ENCODE measurements at places on chromosomes 4 and X.

DNA sequence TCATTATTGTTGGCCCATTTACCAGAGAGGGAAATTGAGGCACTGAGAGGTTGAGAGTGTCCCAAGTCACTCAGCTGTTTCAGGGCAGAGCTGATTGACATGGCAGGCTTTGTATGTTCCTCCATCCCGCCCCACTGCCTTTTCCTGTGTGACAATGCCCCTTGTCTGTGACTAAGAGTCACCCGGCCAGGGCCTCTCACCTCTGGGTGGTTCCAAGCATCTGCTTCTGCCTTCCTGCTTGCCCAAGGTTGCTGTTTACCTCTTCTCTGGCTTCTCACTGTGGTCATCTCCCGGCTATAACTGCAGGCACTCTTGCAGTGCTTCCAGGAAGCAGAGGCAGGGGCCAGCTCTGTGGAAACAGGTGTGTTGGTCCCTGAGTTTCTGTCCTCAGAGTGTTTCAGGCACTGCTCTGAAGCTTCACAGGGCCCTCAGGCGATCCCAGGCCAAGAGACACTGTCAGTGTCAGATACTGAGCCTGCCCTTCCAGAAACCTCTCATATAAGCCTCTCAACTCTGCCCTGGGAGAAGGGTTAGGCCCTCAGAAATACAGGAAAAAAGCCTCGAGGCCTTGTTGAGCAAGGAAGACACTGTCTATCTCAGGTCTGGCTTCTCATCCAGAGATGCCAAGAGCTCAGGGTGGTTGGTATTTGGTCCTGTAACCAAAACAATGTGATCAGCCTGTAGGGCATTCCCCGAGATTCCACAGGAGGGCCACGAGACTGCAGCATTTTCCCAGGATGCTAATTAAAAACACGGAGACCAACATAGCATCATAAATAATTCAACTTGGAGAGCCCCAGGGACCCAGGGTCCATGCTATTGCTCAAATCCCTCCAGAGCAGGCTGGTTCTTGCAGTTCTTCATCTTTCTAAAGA lies 42.0 kb upstream of the PROM1 start:
- no peak overlapping the region for H3K27ac ChIP-seq
- peaks cover 12% of the 10 kb centered on the region for H3K4me1 ChIP-seq
- H3K36me3 ChIP-seq = no peaks in the 10 kb centered on the region
- H3K27me3 ChIP-seq = no peaks in the 10 kb centered on the region

DNA sequence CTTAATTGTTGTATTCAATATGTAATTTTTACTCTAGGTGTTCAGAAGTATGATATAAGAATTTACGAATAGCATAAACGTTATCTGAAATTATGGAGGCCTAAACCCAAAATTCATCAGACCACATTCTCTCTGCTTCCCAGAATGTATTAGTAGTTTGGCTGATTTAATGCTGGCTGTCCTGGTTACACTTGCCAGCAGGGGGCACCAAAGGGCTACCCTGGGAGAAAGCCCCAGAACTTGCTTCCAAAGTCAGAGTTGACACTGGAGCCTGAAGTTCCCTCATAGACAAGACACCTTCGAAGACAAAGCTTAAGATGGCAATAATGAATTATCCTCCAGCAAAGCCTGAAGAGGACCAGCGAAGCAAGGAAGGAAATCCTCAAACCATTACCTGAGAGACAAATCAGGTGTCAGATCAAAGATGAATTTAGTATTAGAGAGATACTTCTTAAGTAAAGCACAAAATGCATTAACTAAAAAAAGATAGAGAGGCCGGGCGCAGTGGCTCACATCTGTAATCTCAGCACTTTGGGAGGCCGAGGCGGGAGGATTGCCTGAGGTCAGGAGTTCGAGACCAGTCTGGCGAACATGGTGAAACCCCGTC lies 11.3 kb upstream of the ANOS1 start:
- DNase-seq = no peak
- no peaks in the 10 kb centered on the region for H3K36me3 ChIP-seq
- H3K4me3 ChIP-seq = no peak overlapping the region

GRCh38 chr4:140556372-140557085 lies 12.2 kb downstream of the UCP1 start:
- DNase-seq = no peak
- H3K36me3 ChIP-seq = no peaks in the 10 kb centered on the region
- no peaks in the 10 kb centered on the region for H3K27me3 ChIP-seq
- H3K4me1 ChIP-seq = no peaks in the 10 kb centered on the region
- no peak overlapping the region for H3K27ac ChIP-seq

DNA sequence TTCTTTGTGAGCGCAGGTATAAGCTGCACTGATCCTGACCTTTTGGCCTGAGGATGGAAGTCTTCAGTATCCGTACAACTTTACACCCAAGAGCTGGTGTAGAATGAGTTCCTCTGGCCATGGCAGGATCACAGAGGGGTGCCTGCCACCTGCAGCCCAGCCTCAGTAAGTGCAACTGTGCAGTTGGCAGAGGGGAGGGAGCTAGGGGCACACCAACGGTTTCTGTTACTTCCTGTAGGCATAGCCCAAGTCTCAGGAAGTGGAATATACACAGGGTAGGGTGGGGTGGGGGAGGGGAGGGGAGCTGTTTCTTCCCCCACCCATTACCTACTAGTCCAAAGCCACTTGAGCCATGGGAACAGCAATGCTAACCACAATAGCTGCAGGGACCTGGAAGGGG lies 85.4 kb upstream of the GBA3 start:
- H3K36me3 ChIP-seq = no peaks in the 10 kb centered on the region
- no peaks in the 10 kb centered on the region for H3K4me1 ChIP-seq
- no peak overlapping the region for H3K27ac ChIP-seq
- DNase-seq = no peak
- H3K27me3 ChIP-seq = no peaks in the 10 kb centered on the region
- no peak overlapping the region for H3K4me3 ChIP-seq

DNA sequence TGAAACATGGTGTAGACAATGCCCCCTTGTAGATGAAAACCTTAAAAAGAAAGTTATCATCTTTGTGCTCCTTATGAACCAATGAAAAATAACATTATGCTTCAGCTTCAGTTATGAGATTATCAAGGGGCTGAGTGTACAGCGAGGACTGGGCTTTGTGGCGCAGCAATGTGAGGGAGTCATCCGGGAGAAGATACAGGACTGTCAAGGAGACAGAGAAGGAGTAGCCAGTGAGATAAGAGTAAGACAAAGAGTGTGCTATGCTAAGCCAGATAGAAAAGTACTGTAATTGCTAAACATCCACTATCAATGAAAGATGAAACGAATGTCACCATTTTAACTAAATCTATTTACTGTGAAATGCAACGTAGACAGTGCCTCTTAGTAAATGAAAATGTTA lies 3.6 kb upstream of the KLHL15 start:
- DNase-seq = no peak
- no peaks in the 10 kb centered on the region for H3K4me1 ChIP-seq
- H3K4me3 ChIP-seq = no peak overlapping the region

GRCh38 chr4:148539387-148539786 lies 97.2 kb upstream of the NR3C2 start:
- no peak overlapping the region for H3K4me3 ChIP-seq
- no peaks in the 10 kb centered on the region for H3K27me3 ChIP-seq
- no peaks in the 10 kb centered on the region for H3K36me3 ChIP-seq
- no peak for DNase-seq
- H3K4me1 ChIP-seq = no peaks in the 10 kb centered on the region

DNA sequence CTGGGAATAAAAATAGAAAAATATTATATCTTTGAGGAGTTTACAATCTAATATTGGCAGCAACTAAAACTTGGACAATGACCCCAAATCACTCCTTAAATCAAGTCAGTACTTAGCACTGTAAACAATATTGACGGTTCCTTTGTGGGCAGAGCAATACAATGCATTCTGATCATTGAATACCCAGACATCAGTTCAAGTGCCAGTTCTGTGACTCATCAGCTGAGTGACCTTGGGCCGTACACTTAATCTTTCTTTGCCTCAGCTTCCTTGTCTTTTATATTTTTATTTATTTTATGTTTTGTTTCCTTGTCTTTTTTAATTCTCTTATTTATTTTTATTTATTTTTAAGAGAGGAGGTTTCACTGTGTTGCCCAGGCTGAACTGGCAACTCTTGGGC lies 112.2 kb upstream of the ANXA3 start:
- no peaks in the 10 kb centered on the region for H3K4me1 ChIP-seq
- H3K27ac ChIP-seq = no peak overlapping the region
- H3K27me3 ChIP-seq = no peaks in the 10 kb centered on the region
- DNase-seq = no peak
- no peaks in the 10 kb centered on the region for H3K36me3 ChIP-seq
- H3K4me3 ChIP-seq = no peak overlapping the region

GRCh38 chr4:86688026-86688425 lies 93.9 kb downstream of the PTPN13 start:
- no peaks in the 10 kb centered on the region for H3K36me3 ChIP-seq
- no peaks in the 10 kb centered on the region for H3K4me1 ChIP-seq
- no peak for DNase-seq
- H3K27me3 ChIP-seq = no peaks in the 10 kb centered on the region

GRCh38 chrX:13270360-13270759 lies 49.5 kb downstream of the ATXN3L start:
- H3K27ac ChIP-seq = no peak overlapping the region
- no peak overlapping the region for H3K4me3 ChIP-seq
- H3K36me3 ChIP-seq = no peaks in the 10 kb centered on the region
- no peak for DNase-seq
- peaks cover 10% of the 10 kb centered on the region for H3K27me3 ChIP-seq

DNA sequence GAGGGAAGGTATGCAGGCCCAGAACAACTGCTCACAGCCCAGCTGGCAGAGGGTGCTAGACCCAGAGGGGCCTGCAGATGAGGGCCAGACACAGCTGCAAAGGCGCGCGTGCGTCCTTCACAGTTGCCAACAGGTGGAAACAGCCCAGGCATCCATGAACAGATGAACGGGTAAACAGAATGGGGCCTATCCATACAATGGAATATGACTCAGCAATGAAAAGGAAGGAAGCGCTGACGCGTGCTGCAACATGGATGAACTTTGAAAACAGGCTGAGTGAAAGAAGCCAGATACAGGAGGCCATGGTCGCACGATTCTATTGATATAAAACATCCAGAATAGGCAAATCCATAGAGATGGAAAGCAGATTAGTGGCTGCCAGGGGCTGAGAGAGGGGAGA lies 83.1 kb upstream of the DDX3X start:
- H3K4me3 ChIP-seq = no peak overlapping the region
- peaks cover 12% of the 10 kb centered on the region for H3K4me1 ChIP-seq
- H3K27me3 ChIP-seq = peaks cover 35% of the 10 kb centered on the region

GRCh38 chr4:121827853-121828252 lies 4.2 kb upstream of the CCNA2 start:
- peaks cover 9% of the 10 kb centered on the region for H3K4me1 ChIP-seq
- H3K4me3 ChIP-seq = no peak overlapping the region
- no peaks in the 10 kb centered on the region for H3K27me3 ChIP-seq

DNA sequence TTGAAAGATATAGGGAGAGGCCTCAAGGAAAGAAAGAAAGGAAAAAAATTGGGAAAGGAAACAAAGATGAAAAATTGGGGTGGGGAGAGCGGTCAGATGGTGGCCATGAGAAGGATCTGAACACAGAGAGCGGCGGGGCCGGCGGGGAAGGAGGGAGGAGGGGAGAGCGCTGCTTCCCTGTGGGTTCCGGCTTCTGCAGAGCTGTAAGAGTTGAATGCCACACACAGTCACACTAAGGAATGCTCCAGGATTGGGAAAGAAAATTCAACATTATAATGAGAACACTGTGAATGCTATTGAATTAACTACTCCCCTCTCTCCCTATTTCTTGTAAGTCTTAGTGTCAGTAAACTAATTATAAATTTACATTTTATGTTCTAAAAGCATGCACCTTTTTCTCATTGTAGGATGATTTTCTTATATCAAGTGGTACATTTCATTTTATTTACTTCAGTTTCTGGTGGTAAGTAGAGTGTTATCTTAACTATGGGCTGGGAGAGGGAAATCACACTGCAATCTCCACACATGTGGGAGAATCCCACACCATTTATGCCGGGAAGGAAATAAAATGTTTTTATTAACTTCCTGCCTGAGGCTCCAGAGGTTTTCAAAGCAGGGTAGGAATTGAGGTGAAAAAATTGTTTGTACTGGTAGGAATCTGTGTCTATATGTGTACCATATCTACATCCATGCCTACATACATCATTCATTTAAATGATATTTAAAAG lies 904 bp downstream of the F11 start:
- H3K4me3 ChIP-seq = peak overlapping the region; percentile 16
- no peaks in the 10 kb centered on the region for H3K27me3 ChIP-seq
- H3K36me3 ChIP-seq = no peaks in the 10 kb centered on the region
- peak overlapping the region; percentile 33 for H3K27ac ChIP-seq
- H3K4me1 ChIP-seq = peaks cover 2% of the 10 kb centered on the region

DNA sequence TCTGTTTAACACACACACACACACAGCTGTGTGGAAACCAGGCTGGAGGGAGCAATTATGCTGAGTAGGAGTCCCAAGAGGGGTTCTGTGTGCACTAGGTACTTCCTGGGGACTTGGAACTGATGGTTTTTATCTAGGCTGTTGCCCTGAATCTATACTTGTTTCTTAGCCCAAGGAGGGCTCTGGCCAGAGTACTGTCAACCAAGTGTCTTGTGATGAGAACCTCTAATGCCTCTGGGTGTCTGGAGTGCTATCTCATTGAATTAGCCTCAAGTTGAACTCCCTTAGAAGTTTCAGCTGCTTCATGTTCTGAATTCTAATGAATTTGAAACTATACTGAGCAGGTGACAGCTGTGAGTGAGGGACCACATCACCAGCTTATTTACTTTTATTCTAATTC lies 16.6 kb downstream of the ARHGAP24 start:
- no peak overlapping the region for H3K27ac ChIP-seq
- H3K4me1 ChIP-seq = no peaks in the 10 kb centered on the region
- no peak overlapping the region for H3K4me3 ChIP-seq
- no peaks in the 10 kb centered on the region for H3K36me3 ChIP-seq
- DNase-seq = no peak

DNA sequence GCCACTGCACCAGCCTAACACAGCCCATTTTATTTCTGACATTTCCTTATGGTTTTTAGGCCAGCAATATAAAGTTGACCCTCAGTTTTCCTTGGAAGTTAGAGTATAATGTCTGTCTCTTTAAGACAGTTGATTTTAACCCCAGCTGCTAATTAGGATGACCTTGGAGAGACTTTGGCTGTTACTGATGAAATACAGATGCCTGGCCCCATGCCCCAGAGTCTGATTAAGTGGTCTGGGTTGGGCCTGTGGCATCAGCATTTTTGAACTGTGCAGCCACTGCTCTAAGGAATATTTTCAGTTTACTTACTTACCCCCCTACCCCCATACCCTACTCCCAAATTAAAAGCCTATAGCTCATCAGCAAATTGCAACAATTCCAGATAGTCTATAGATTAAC lies 85.8 kb downstream of the DCLK2 start:
- no peak overlapping the region for H3K27ac ChIP-seq
- no peak overlapping the region for H3K4me3 ChIP-seq
- H3K4me1 ChIP-seq = peaks cover 12% of the 10 kb centered on the region
- H3K36me3 ChIP-seq = no peaks in the 10 kb centered on the region

GRCh38 chr4:83535520-83536361 lies at the start of gene GPAT3:
Gene GPAT3 (plus strand): TSS chr4:83536108. CDS start chr4:83536623, 515 bp downstream.
- H3K27me3 ChIP-seq = peaks cover 46% of the 10 kb centered on the region
- H3K27ac ChIP-seq = no peak within 1 kb of the TSS
- H3K36me3 ChIP-seq = no peaks in the 10 kb centered on the region
- peak; percentile 65 for DNase-seq

Data from spinal cord (tissue), 10 donors.